ENCODE measurements at places on chromosomes 4 and X. TPM values are rescaled to one million over a fixed set of nuclear protein-coding genes. Genes with fewer than 3 reads are reported as not detected.

MAGEA12 gene
- not detected for total RNA-seq

CFAP99 gene
- not detected for total RNA-seq

AFM gene
- total RNA-seq = not detected

DNA sequence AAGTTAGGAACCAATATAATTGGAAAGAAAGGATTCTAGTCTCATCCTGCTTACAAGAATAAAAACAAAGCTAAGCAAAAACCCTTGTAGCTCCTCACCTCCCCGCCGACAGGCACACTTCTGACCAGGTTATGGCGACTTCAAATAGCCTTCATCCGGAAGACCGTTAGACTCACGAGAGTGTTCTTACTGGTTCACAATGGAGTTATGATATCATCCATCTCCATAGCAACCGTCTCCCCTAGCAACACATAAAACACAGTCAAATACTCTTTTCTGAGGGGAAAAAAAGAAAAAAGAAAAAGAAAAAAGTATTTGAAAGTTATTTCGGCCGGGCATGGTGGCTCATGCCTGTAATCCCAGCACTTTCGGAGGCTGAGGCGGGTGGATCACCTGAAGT, at the start of gene IL13RA2:
Gene IL13RA2 (minus strand): TSS at position 162 of the 400 bp plus-strand sequence. CDS start 347 bp downstream, outside the sequence.
- H3K36me3 ChIP-seq = no peaks in the 10 kb centered on the region
- DNase-seq = no peak
- H3K4me3 ChIP-seq = no peak within 1 kb of the TSS
- no peaks in the 10 kb centered on the region for H3K27me3 ChIP-seq

- no peak overlapping the region for H3K27ac ChIP-seq
- H3K36me3 ChIP-seq = no peaks in the 10 kb centered on the region
These were observed 387.7 kb upstream of the TEX13C start for GRCh38 chrX:124931958-124932357.

DNA sequence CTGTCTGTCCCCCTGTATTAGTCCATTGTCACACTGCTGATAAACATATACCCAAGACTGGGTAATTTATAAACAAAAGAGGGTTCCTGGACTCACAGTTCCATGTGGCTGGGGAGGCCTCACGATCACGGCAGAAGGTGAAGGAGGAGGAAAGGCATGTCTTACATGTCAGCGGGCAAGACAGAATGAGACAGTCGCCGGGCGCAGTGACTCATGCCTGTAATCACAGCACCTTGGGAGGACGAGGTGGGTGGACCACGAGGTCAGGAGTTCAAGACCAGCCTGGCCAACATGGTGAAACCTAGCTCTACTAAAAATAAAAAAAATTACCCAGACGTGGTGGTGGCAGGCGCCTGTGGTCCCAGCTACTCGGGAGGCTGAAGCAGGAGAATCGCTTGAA, 24.7 kb downstream of the IL3RA start:
- no peak for DNase-seq
- no peak overlapping the region for H3K27ac ChIP-seq
- H3K4me1 ChIP-seq = peaks cover 3% of the 10 kb centered on the region
- no peak overlapping the region for H3K4me3 ChIP-seq
- H3K36me3 ChIP-seq = no peaks in the 10 kb centered on the region

DNA sequence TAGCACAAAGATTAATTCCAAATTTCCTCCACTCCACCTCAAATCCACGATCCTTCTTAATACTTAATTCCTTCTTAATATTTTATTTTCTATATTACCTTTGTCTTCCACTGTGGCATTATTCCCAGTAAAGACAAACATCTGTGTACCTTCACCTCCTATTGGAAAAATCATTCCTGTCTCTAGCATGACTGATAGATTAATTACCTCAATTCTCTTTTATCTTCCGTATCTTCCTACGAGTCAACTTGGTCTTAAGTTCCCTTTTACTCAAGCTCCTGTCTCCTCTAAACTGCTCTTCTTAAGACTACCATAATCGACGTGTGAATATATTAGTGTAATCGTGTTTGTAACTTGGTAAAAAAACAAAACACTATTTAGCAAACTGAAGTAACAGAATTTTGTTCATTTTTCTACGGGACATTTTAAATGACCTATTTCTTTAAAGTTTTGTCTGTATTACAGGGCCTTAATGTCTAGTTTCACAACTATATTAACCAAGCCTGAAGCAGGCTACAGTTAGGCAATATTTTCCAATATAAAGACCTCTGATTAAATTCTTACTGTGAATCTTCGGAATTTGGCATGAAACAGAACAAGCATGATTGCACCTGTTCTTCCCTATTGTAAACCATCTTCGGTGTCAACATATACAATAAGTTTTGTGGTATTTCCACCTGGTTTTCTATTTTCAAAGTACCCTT, 1.1 kb upstream of the USP38 start:
- peaks cover 23% of the 10 kb centered on the region for H3K4me1 ChIP-seq
- DNase-seq = no peak
- peak overlapping the region; percentile 94 for H3K4me3 ChIP-seq
- no peaks in the 10 kb centered on the region for H3K36me3 ChIP-seq
- no peaks in the 10 kb centered on the region for H3K27me3 ChIP-seq

Measured in neural progenitor cell (in vitro differentiated cells).